HFFc6 (cell line): ENCODE measurements at places on chromosomes 3 and 15.

DNA sequence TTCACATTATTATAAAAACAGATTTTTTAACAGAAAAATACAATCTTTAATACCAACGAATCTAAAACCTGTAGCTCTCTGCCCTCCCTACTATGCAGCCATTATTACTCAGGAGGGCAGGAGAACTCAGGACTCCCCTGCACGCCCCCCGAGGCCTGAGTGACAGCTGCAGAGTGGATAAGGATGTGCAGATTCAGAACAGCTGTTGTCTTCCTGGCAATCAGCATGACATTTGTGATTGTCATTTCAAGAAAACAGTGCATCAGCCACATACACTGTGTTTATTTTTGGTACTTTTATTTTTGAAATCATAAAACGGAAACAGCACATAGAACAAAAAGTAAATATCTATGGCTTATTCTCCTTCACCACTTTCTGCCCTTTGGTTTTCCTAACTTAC lies 450.8 kb downstream of the OCA2 start:
- no peak for DNase-seq

DNA sequence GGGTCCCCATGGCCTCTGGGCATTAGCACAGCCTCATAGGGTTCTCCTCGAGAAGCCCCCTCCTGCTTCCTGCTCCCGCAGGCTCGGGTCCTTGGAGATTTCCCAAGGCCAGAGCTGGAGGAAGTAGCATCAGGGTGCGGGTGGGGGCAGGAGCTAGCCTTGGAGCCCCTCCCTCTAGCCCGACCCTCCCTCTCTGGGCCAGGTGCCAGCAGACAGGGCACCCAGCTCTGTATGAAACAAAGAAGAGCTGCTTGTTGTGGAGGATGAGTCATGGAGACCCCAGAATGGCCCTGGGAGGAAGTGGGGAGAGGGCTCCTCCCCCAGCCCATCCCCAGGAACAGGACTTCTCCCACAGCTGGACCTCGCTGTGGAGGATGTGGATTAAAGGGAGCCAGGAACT lies 29.2 kb downstream of the EPHB3 start:
- no peak for DNase-seq

DNA sequence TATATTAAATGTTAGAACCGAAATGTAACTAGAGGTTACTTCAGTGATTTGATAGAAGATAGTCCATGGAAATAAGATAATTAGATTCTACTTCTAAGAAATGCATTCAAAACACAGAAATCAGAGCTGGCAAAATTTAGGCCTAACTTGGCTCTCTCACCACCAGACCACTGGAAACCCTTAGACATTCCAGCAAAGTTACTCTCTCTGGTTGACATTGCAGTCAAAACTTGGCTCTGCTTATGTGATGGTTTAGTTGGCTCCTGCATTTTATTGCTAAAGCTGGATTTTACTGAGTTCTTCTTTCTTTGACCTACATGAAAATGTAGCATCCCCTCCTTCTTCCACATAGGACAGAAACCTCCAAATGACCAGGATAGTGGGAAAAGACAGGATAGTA lies 35.4 kb upstream of the CBLB start:
- DNase-seq, result no peak

DNA sequence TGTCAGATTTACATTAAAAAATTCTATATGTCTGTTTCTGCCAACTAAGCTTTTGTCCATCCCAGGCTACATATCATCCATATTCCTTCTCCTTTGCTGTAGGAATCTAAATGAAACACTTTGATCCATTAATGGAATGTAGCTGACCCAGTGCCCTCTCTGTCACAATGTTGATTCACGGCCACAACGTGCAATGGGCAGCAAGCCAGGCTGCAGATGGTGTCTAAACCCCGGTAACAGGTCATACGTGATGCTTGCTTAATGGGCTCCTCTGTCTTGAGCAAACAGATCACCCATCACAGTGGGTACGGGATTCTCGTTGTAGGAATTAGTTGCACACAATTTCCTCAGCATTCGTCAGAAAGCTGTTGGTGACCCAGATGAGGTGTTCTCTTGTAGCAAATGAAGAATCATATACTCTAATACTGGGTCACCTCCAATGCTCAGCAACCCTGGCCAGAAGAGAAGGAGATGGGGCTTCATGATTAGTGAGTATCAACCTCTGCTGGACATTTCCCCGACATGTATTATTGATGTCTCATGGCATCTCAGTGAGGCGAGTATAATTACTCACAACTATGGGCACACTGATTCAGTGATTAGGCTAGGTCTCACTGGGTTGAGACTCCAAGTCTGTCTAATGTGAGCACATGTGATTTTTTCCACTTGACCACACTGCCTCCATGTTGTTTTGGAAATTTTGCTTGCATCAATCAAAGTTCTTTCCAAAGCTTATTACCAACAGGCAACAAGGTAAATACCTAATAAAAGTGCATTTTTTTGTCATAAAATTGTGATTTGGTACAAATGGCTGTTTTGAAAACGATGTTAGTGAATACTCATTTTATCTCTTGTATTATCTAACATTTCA lies 12.9 kb upstream of the DCBLD2 start:
- no peak for DNase-seq

GRCh38 chr3:133938770-133939462 lies 43.2 kb upstream of the RAB6B start:
- no peak for DNase-seq

DNA sequence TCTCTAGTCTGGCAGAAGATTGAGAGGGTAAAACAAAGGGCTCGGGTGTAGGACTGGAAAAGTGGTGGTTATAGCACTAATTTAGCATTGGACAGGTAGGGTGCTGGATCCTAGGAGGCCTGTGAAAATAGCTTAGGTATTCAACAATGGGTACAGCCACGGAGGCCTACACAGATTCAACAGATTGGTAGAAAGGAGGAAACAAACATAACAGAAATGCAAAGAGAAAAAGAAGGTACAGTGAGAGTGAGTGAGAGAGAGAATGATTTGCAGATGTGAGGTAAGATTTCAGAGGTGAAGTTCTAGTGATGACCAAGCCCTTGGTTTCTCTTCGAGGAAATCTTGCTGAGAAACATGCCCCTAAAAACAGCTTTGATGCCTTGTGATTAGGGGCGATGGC lies 37.9 kb downstream of the ADIPOQ start:
- DNase-seq, result no peak

DNA sequence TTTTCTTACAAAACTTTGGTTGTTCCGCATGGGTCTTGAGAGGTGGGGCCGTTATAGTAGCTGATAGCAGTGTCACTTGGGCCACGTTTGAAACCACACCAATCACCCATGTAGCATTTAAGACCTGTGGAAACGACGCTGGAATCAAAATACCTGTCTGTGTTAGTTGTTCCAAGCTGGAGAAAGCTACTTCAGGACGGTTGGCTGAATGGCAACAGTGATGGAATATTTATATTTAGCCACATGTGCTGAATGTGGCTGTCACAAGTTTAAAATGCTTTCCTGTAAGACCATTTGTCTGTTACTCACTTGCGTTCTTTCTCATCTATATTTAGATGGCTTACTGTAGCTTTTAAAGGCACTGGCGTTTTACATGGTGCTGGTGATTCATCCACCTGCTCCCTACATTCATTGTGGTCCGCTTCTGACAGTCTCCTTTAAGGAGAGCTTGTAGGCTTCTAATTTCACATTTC lies 1.4 kb downstream of the DNAJA4 start:
- DNase-seq, result peak; percentile 87

DNA sequence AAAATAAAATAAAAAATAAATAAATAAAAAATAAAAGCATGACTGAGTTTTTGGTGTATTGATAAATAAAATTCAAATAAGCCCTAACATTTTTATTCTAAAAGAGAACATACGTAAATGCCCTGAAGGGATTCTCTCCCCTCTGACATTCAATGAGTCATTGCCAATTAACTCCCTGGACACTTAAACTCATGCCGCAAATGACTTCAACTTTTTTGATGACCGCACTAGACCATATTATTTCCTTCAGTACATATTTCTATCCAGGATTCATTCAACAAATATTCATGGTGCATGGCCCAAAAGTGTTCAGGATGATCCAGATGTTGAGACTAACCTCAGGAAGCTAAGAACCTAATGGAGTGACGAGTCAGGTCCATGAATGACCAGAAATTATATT lies 195.9 kb upstream of the LRRN1 start:
- no peak for DNase-seq

GRCh38 chr3:195017151-195017550 lies 253.8 kb downstream of the XXYLT1 start:
- DNase-seq, result no peak

DNA sequence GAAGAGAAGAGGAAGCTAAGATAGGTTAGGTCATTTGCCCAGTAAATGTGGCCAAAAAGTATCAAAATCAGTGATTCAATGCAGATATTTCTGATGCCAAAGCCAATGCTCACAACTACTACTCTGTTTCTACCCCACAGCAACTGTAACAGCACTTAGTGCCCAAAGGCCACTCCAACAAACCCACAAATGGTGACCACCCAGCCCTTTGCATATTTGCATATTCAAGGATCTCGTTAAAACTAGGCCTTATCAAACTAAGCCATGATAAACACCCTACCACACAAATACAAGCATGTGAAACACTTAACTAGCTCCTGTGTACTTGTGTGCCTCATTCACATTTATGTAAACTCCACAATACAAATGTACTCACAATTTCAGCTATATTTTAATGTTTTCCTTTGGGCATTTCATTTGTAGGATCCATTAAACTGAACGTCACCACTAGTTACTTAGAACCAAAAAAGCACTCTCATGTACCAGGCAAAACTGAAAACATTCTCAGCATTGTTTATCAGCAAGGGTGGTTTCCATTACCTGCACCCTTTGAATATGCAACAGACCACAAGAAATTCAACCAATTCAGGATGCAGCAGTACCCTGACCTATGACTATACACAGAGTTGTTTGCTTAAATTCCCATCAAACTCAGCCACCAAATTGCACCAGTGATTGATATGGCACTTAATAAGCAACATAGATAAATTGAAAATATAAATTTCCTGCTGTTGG lies 111.2 kb upstream of the STT3B start:
- DNase-seq, result no peak

DNA sequence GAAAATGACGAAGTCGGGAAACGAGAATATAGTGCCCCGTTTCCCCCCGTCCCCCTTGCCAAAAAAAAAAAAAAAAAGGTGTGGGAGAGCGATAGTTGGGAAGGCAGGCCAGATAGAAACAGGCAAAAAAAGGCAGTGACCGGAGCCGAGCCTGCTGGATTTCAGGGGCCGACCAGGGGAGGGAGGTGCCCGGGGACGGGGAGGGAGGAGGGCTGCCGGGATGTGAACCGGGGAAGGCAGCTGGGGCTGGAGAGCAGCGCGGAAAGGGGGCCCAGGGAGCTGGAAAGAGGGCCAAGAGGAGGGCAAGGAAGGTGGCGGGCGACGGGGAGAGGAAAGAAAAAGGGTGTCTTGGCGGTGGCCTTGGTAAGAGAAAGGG lies 837 bp downstream of the LRRN1 start:
- DNase-seq, result no peak

- DNase-seq, result no peak
These were observed 55.7 kb upstream of the SMAD6 start for GRCh38 chr15:66646308-66646707.

DNA sequence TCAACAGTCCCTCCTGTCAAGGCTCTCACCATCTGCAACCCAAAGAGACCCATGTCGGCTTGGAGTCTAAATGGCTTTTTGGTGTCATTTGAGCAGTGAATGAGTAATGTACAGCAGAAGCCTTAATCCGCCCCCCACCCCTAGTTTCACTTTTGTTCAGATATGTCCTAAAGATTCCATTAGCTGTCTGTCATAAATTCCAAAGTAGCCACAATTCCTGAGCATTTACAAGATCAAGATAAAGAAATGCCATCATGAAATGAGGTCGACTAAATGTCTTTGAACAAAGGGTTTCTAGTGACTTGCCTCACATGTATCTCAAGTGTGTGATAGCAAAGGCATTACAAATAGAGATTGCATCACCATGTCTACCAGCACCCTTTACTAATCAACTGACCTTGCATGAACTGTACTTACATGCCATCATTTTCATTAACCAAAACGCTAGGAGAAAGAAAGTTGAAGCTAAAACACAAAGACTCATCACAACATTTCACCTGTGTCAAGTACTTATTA lies 123.8 kb upstream of the PHLDB2 start:
- DNase-seq, result peak; percentile 94

DNA sequence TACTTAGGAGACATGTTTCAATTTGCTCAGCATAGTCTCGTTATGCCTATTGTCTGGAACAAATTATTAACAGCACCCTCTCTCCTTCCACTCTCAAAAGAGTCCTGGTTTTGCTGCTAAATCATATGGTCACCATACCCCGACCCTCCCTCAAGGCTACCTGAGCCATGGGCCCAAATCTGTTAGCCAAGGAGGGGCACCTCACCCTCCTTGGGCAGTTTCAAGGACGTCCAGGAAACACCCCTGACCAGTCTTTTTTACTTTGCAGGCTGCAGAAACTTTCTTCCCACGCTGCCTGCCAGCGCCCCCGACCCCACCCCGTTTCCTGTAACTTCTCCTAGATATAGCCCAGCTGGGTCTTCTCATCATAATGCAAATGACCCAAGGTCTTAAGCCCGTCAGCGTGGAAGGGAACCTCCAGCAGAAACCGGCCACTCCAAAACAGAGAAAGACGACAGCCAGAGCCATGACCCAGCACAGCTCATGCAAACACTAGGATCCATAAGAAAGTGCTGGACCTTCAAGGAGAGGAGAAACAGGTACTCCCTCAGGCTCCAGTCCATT lies 62.3 kb downstream of the ADCY5 start:
- no peak for DNase-seq

GRCh38 chr15:48363474-48363873 lies 32.2 kb downstream of the DUT start:
- no peak for DNase-seq

DNA sequence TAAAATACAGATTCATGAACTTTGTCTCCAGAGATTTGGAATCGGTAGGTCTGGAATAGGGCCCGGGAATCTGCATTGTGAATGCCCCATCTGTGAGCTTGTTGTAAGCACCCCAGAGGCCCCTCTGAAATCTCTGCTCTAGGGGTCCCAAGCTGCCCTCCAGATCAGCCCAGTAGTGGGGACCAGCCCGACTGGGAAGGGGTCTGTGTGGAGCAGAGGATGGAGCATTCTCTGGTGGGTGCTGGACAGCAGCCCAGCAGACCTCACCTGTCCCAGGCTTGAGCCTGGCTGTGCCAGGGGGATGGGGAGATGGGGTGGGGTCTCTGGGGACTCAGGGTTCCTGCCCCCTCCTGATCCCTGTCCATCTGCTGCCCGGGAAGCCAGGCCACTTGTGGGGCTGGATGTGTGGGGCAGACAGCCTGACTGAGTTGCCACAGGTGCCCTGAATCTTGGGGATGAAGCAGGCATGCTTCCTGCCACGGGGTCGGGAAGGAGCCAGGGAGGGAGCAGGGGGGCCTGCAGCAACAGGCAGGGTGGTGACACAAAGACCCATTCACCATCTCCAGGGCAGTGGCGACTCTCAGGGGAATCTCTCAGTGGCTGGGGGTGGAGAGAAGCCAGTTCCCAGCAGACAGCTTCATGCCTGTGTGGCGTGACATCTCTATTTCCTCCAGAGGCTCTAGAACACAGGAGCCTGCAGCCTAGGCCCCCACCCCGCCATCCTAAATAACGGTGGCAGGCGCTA lies 99.3 kb downstream of the WNT7A start:
- DNase-seq, result no peak

- DNase-seq, result no peak
These were observed 457.1 kb downstream of the MFSD1 start for GRCh38 chr3:159258934-159259333.

- no peak for DNase-seq
These were observed 69.5 kb downstream of the ATP1B3 start for GRCh38 chr3:141945726-141946485.

GRCh38 chr15:67501836-67502461 lies 19.0 kb upstream of the C15orf61 start:
- no peak for DNase-seq

- DNase-seq, result no peak
These were observed 502 bp downstream of the NR1D2 start for GRCh38 chr3:23945663-23945912.
